ENCODE measurements at places on chromosomes 2 and 18.
A peak's percentile ranks its signal among the peaks of the same experiment; 100 is the strongest.

DNA sequence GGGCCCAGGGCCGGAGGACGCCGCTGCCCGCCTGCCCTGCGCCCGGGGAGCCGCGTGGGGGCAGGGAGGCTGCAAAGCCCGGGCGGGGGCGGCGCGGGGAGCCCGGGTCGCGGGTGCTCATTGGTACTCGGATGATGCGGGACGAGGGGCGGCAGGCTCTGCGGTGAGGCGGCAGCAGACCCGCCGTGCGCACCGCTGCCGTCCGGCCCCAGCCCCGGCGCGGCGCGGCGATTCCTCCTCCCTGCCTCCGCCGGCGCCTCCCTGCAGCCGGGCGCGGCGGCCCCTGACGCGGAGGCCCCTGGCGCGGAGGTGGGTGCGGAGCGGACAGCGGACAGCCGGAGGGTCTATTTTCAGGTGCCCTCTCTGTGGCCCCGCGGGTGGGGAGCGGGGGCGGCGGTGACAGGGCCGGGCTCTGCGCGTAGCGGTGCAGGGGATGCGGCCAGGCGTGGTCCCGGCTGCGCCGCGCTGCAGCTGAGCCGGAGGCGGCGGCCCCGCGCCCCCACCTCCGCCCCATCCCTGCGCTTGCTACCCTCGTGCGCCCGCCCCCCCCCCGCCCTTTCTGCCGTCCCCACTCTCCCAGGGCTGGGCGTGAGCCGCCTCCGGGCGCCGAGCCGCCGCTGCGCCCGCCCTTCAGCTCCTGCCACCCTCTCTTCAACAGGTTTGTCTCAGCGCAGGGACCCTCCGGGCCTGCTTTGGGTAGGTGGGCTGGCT lies 640 bp downstream of the SPTBN1 start:
- no peak for DNase-seq

DNA sequence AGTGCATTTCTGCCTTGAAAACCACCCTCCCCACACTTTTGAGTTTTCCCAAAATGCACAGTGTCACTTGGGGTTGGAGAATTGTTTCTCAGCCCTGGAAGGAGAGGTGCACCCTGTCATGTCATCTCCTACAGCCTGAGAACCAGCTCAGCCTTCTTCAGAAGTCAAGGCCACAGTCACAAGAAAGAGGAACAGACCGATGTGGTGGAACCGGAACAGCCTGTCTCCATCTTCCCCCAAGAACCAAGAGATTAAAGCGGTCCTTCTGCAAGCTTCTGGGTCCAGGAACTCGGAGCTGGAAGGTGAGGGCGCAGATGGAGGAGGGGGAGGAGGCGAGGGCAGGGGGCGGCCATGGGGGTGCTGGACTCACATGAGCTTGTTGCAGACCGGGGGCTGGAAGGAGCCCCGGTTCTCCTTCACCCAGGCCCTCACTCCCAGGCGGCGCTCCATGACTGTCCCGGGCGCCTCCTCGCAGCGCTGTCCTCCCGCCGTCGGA lies 248 bp downstream of the HAAO start:
- no peak for DNase-seq

GRCh38 chr2:221958224-221958623 lies 340.6 kb downstream of the PAX3 start:
- no peak for DNase-seq

DNA sequence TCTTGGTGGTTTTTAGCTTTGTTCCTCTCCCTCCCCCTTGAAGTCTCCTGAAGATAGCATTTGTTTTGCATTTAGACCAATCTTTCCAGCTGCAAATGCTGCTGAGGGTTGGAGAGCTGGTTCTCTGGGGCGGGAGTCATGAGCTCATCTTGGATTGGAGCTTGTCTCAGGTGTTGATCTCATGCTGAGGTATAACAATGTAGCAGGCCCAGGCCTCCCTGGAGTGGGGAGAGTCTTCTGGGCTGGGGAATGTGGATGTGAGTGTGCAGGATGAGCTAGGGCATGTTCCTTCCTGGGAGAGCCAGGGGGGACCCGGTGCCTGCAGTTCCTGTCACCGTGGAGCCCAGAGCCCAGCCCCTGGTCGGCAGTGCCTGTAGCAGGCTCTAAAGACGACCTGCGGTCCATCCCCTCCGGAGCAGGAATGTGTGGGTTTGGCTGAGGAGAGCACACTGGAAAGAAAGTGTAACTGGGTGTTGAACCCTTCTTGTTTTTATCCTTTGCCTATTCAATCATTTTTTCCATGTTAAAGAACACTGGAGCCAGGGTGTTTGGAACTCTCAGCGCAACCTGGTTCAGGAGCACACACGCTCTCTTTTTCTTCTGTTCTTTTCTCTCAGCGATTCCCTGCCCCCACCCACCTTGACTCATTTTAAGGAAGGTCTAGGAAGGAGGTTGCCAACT lies 2.7 kb downstream of the ZNF532 start:
- no peak for DNase-seq

DNA sequence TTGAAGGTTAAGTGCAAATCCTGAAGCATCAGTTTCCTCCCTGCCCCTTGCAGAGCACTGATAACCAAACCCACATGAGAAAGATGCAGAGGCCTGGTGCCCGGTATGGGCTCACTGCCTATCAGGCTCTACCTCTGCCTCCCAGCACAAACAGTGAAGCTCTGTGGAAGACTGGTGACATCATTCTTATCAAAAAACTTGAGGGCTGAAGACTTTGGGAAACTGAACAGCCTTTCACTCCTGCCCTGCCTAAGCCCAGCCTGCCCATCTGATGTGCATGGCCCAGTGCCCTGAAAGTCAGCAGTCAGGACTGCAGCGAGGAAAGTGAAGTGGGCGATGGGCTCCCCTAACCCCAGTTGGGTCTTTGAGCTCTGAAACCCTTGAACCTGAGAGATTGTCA lies 174.8 kb upstream of the ARL4C start:
- no peak for DNase-seq

GRCh38 chr2:207279520-207279919 lies 113.8 kb upstream of the KLF7 start:
- no peak for DNase-seq

DNA sequence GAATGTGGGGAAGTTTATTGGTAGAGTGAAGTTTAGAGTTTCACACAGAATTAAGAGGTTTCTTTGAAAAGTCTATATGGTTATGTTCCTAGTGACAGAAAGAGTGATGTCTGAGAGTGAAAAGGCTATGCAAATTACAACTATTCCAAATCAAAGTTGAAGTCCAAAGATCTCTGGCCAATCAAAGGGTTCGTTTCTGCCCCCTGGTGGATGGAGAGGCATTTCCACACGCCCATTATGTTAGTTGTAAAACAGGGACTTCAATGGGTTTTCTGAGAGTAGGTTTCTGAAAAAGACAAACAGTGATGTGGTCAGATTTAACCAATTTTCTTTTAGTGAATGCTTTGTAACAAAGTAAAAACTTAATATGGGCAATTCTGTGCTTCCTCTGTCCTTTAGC lies 441.5 kb upstream of the POU3F3 start:
- DNase-seq = no peak

GRCh38 chr2:136230464-136230863 lies 112.5 kb upstream of the CXCR4 start:
- DNase-seq = no peak

DNA sequence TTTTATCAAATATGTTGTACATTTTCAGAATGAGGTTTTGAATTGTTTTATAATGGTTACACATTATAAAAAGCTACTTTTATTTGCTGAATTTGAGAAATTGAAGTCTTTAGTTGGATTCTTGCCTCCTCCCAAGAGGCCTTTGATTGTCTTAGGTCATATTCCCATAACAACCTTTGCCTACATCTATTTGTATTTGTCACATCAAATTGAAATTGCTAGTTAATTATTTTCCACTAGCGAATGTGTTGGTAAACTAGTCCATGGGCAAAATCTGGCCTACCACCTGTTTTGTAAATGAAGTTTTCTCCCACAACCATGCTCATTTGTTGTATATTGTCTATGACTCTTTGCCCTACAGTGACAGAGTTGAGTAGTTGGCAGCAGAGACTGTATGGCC lies 60.4 kb downstream of the CCDC138 start:
- no peak for DNase-seq

DNA sequence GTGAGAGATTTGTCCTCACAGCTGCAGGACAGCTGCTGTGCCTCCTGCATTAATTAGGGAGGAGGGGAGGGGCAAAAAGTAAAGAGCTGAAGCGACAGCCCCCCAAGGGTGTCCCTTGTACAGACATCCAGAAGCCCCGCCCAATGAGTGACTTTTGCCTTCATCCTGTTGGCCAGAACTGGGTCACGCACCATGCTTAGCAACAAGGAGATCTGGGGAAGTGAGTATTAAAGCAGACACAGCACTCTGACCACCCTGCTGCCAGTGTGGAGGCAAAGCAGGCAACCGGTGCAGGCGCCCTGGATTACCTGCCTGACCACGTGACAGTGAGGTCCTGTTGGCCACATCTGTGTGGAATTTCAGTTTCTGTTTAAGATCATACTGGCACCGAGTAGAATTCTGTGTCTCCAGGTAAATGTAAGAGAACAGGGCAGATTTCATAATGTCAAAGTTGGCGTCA lies 21.5 kb upstream of the BIN1 start:
- DNase-seq = no peak

- DNase-seq = no peak
Observed at GRCh38 chr2:101302016-101302415, 6.5 kb downstream of the RNF149 start.

- no peak for DNase-seq
Observed at GRCh38 chr2:160694221-160694620, 200.6 kb upstream of the RBMS1 start.

DNA sequence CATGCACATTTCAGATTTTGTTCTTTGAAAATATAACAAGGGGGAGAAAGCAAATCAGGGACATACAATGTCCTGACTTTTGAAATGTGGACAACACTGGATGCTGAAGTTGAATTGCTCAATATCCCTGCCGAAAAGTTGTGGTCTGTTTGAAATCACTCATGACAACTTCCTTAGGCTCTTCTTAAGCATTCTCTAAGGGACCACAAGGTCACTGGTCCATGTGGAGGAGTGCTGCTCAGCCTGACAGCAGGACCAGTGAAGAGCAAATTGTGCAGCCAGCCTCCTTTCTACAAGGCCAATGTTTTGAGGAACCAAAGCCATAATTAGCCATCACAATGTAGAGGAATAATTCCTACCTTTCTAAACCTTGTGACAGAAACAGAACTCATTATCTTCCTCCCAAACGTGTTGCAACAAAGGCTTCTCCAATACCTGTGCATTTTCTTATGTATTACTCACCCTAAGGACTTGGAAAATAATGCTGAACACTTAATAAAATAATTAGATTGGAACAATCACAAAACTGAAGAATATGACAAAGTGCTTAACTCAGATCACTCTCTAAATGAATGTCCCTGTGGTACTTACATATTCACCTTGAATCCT lies 1477.6 kb upstream of the NXPH2 start:
- DNase-seq = no peak

GRCh38 chr2:193199322-193199721 lies 1004.6 kb upstream of the TMEFF2 start:
- no peak for DNase-seq

- no peak for DNase-seq
Observed at GRCh38 chr2:46002507-46002883, 294.7 kb upstream of the EPAS1 start.

DNA sequence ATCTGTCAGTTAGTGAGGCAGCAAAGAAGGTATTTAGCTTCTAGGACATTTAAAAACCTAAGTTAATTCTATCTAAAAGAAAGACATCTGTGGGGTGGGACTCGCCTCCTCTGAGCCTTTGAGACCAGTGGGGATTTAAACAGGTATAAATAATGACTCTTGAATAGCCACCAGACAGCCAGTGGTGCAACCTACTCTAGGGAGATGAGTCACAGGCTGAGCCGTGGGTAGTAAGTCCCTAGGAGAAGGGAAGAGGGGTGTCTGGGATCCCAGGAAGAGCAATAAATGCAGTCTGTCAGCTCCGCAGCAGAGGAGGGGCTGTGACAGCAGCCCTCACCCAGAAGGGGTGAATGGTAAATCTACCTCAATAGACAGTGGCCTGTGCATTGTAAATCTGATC lies 43.1 kb upstream of the GALNT3 start:
- no peak for DNase-seq

DNA sequence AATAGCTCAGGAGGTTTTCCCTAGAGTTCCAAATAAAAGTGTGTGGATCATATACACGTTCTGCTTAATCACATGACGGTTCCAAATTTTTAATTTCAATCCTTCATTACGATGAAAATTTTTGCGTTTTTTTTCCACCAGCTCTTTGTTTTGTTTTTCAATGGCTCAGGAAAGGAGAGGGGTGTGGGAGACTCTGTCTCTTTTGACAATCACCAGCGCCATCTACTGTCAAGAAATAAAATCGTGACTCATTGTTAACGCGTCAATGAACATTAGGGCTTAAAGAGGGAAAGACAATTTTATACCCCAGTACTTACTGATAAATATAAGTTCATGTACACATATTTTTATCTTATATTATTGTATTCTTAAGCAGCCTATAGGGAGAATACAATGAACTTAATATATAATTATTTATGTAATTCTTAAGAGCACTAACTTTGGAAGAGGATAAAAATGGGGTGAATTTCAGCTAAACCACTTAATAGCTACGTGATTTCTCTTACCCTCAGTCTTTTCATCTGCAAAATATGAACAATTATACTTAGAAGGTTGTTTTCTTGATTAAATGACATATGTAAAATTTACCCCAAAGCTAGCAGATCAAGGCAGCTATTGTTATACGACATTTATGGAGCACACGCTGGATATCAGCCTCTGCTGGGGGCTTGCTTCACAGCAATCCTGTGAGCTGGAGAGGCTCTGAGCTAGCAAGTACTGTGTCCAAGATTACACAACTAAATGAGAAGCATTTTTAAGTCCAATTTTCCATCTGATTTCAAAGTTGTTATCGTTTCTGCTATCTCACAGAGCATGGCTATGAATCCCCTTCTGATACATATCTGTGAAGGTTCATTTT lies 47.4 kb upstream of the RMDN2 start:
- peak; percentile 25 for DNase-seq

DNA sequence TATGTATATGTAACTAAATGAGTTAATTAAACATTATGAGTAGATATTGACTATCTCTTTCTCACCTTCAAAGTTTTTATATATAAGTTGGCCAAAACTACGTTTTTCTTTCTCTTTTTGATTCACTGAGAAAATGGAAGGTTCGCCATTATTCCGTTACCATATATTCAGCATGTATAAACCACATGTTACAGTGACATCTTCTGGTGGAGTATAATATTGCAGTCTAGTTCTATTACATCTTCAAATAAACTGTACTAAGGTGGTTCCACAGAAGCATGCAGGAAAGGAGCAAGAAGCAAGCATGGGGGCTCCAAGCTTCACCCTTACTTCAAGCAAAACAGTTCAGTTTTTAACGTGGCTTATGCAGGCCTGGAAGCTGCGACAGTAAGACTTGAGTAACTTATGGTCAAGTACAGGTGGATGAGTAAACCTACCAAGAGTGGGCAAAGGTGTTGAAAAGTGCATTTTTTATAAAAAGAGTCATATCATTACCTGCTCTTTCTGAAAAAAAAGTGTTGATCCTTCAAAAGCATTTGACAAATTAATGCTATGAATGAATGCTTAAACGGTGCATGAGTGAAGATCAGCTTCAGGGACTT lies 129.8 kb upstream of the RAB6C start:
- no peak for DNase-seq

- no peak for DNase-seq
Observed at GRCh38 chr18:31835528-31836133, 75.0 kb upstream of the SLC25A52 start.

- DNase-seq = no peak
Observed at GRCh38 chr2:21332993-21333625, 209.3 kb downstream of the TDRD15 start.

GRCh38 chr18:3119401-3120341 lies 100.1 kb downstream of the MYOM1 start:
- DNase-seq = no peak
